NCI-H2081 treated with DMSO at 0.1 percent for 48 hours (cell line): ENCODE measurements at places on chromosomes 1 and 21.

DNA sequence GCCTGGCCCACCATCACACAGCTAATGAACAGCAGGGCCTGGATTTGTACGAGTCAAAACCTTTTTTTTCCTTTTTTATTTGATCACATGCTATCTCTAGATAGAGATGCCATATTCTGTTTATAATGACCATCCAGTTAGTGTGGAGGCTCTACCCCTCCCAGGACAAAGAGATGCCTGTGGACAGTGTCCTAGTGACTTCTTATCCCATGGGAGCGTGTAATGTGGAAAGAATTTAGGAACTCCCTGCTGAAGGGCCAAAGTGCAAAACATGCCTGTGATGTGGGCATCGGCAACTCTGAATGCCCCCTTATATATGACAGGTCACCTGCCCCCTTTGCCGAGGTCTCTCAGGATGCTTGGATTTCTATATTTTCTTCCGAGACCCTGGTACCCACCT lies 292.2 kb downstream of the RRAGC start:
- DNase-seq: no peak

- DNase-seq: no peak
These were observed 1.3 kb upstream of the TRABD2B start for GRCh38 chr1:47998396-47998990.

- DNase-seq: no peak
These were observed 302.6 kb upstream of the C1orf87 start for GRCh38 chr1:60376196-60376595.

GRCh38 chr1:202207292-202207691 lies 13.7 kb downstream of the LGR6 start:
- DNase-seq: no peak

DNA sequence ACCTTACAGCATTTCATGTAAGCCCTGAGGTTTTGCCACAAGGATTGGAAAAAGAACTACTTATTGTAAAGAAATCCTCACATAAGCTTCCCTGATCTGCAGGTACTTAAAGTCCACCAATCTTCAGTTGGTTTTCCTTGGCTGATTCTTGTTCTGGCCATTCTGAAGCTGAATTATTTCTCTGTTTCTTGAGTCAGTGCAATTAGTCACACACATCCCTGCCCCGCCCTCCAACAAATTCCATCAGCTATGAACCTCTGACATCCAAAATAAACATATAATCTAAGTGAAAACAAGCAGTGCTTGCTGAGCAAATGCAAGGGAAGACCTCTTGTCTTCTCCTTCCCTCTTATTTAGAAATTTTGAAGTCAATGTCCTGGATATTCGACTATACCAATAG lies 8.2 kb upstream of the FNDC7 start:
- no peak for DNase-seq

DNA sequence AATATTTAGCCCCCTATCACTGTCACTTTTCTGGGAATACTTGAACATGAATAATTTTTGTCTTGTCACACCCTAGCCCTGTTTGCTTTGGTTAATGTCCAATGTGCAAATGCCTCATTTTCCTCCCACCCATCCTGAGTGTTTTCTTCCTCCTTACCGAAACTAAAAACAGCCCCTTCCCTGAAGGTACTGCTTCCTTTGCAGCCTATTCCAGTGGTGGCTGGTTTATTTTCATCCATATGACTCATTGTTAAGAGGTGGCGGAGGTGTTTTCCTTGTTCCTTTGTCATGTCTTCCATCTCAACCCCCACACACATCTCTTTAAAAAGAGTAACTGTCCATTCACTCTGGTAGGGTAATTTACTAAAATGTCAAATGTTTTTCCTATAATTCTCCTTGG lies 40.4 kb downstream of the CD55 start:
- DNase-seq: no peak

DNA sequence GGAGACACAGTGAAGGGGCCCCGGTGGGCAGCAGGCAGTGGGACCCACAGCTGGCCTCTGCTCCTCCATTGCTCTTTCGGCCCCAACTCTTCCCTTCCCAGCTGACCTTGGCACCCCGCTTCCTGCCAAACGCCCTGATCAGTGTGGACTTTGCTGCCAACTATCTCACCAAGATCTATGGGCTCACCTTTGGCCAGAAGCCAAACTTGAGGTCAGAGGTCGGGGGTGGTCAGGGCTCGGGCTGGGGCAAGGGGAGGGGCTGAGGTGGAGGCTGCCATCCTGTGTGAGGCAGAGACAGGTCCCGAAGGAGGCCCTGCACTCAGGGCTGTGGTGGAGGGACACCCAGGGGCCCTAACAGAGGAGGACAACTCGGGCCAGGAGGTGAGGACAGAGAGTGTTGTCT lies 13.7 kb downstream of the PODN start:
- DNase-seq: no peak

DNA sequence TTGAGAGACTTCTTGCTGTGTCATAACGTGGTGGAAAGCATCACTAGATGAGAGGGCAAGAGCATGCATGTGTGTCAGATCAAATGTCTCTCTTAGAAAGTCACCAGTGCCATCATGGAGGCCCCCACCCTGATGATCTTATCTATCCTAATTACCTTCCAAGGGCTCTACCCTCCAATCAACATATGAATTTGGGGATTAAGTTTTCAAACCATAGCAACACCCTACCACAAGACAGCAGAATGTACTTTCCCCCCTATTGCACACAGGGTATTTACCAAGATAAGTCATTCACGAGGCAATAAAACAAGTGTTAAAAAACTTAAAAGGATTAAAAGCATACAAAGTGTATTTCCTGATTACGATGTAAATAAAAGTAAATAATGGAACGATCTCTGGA lies 515.6 kb downstream of the LMO4 start:
- DNase-seq: no peak

GRCh38 chr1:3672231-3672970 lies 20.1 kb downstream of the TP73 start:
- no peak for DNase-seq

- no peak for DNase-seq
These were observed 36.0 kb downstream of the TRAPPC10 start for GRCh38 chr21:44047996-44048560.
